T-cell (primary cell): ENCODE measurements at places on chromosomes 16 and 17.

GRCh38 chr16:63876103-63876502 lies 1245.8 kb downstream of the CDH11 start:
- DNase-seq, result no peak

DNA sequence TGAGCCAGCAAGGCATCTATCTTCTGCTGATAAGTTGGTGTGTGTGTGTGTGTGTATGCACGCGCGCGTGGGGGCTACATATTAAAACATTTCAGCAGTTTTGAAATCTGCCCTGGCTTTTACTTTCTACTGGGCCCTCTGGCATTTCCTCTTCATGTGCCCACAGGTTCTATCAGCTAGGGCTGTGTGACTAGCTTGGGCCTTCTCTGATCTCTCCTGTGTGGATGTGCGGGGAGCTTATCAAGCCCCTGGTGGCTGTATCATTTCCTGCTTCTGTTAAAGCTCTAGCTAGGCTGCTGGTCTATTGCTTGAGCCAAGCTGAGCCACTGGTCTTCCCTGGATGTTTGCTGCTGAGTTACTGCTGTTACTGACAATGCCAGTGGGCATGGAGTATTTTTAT lies 132.5 kb downstream of the AATF start:
- no peak for DNase-seq

- no peak for DNase-seq
Observed at GRCh38 chr17:7004398-7005253, 7.8 kb upstream of the RNASEK start.

- no peak for DNase-seq
Observed at GRCh38 chr17:78226055-78226758, 5.2 kb upstream of the TMEM235 start.

- DNase-seq, result no peak
Observed at GRCh38 chr17:49190932-49191331, 19.4 kb downstream of the GNGT2 start.

DNA sequence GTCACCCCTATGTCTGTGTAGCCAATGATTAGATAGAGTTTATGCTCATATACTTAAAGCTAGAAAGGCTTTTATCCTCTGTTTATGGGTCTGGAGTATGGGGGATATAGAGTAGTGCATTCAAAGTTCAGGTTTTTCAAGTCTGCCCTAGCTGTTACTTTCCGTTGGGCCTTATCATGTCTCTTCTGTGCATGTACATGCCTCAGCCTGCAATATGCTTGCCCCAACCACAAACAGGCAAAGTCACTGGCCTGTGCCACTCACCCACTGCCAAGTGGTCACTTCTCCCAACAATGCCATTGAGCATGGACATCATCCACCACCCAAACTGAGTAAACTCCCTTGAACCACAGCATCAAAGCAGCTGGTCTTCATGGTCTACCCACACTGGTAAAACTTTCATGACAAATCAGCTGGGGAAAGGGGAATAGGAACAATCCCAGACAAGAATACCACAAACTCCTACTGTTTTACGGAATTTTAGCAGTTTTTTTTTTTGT lies 70.3 kb upstream of the C17orf78 start:
- DNase-seq, result no peak

DNA sequence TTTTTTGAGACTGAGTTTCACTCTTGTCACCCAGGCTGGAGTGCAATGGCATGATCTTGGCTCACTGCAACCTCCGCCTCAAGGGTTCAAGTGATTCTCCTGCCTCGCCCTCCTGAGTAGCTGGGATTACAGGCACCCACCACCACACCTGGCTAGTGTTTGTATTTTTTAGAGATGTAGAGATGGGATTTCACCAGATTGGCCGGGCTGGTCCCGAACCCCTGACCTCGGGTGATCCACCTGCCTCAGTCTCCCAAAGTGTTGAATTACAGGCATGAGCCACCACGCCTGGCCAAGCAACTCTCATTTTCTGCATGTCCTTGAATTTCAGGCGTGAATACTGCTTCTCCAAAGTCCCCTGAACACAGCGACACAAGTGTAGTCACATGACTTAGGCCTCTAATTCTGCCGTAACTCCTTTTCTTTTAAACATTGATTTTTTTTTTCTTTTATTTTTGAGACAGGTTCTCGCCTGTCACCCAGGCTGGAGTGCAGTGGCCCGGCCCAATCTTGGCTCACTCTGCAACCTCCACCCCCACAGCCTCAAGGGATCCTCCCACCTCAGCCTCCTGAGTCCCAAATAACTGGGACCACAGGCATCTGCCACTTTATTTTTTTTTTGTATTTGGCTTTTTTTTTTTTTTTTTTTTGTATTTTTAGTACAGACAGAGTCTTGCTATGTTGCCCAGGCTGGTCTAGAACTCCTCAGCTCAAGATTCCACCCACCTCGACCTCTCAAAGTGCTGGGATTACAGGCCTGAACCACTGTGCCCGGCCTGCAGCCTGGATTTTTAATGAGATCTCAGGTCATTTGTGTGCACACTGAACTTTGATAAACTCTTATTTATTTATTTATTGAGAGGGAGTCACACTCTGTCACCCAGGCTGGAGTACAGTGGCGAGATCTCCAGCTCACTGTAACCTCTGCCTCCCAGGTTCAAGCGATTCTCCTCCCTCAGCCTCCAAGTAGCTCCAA lies 124.6 kb downstream of the KCNJ18 start:
- DNase-seq, result no peak

GRCh38 chr16:23557779-23558702 lies 514 bp downstream of the UBFD1 start:
- DNase-seq, result peak; percentile 7

DNA sequence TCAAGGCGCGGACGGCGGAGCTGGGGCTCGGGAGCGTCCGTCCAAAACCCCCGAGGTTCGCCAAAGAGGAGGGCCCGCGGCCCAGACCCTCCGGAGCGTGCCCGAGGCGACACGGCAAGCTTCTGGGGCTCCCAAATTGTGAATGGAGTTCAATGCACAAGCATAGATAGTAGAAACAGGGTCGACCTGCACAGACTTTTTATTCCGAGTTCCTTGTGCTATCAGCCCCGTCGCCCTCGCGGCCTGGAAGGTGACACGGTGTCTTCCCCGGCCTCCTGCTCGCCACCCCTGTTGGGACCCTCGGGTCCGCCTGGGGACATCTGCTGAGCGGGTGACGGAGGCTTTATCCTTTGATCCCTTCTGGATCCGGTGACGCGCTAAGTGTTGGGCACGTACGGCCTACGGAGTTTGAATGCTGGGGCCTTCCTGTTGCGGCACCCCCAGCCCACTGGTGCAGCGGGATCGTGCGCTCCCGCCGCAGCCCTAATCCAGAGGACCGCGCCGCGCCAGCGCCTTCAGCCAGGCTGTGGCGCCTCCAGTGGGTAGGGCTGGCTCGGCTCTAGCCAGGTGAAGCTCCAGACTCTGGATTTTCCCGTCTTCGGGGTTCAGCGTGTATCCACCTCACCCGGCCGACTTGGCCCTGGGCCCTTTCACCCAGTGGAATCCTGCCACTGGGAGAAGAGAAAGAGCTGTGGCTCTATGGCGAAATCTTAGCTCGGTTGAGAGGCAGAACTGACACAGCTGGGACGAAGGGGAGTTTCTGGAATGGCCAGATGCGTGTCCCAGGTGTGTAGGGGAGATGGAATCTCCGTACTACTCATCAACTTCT lies 17.0 kb upstream of the NTN1 start:
- no peak for DNase-seq

DNA sequence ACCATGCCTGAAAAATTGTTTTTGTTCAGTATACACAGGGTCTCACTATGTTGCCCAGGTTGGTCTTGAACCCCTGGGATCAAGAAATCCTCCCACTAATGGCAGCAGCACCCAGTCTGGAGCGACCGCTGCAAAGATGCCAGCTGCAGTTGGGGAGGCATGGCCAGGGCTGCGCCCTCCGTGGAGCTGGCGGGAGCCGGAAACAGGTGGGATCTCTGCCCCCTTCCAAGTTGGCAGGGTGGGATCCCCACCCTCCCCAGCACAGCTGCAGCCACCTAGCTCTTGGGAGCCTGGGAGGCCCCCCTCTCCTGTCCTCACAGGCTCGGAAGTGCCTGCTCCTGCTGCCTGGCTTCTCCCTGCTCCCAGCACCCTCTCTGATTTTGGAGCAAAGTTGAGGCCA lies 176.8 kb downstream of the ZNF423 start:
- no peak for DNase-seq

DNA sequence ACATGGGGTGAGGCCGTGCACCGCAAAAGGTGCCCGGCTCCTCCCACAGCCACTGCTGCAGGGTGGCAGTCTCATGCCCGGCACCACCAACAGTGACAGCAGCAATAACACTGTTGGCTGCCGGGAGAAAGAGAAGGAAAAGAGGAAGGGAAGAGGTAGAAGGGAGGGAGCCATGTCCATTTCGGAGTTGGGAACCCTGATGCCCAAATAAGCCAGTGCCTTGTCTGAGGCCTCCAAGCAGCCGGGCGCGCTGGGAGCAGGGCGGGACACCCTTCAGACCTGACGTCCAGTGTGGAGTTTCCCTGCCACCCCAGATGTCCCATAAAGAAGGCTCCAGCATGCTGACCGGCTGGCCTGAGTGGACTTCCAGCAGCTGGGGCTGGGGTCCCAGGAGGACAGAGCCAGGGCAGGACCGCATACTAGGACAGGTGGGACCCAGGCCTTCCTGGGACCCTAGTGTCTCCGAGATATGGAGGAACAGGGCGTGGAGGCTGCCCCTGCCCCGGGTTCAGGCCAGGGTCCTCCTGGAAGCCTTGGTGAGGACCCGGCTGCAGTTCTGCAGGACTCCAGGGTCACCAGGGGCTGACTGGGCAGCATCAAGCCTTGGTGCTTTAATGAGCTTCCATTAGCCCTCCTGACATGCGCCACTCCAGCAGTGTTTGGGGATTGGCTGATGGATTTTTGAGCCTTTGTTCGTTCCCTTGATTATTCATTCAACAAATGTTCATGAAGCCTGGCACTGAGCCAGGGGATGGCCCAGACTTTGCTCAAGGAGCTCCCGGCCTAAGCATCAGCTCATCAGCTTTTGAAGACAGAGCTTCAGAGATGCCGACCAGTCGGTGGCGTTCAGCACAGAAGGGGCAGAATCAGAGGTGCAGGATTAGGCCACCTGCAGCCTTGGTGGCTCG lies 223.6 kb upstream of the CIBAR2 start:
- no peak for DNase-seq
